ENCODE measurements at places on chromosomes 2 and 18.

DNA sequence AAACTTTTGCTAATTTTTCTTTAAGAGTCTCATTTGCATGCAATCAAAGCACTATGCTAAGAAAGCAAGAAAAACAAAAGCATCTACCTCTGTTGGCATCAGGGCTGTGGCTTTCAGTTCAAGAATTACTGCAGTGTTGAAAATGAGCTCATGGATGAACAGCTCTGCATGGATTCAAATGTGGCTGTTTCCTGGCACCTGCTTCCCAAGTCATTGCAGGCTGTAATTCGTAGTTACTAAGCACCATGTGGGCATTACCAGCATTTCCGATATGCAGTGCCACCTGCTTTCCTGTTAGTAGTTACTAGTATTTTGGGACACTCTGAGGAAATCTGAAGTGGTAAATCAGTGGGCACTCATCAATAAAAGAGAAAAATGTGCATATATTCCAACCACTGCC is 37.8 kb upstream of the FAM110C start:
- no peak for DNase-seq

- DNase-seq = no peak
These were observed 26.2 kb downstream of the FAM210A start for GRCh38 chr18:13700153-13700552.

DNA sequence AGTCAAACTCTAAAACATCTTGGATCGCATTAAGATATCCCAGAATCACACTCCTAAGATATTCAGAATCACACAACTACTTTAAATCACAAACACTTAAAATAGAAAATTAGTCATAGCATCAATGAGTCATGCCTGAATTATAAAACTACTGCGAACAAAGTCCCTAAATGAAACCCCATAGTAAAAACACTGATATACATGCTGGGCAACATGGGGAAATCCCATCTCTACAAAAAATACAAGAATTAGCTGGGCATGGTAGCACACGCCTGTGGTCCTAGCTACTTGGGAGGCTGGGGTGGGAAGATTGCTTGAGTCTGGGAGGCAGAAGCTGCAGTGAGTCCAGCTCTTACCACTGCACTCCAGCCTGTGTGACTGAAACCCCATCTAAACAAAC is 101.7 kb downstream of the COBLL1 start:
- no peak for DNase-seq

- no peak for DNase-seq
These were observed 1589.5 kb upstream of the PIK3C3 start for GRCh38 chr18:40365526-40365925.

DNA sequence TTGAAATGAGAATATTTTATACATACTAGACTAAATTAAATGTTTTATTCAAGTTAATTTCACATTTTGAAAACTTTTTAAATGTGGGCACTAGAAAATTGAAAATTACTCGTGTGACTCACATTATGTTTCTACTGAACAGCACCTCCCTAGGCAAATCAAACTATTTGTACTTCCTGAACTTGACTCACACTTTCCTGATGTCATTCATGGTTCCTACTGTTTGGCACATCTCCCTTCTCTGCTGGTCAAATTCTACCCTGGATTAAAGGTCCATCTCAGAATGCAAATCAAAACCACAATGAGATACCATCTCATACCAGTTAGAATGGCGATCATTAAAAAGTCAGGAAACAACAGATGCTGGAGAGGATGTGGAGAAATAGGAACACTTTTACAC is 16.7 kb downstream of the LHCGR start:
- no peak for DNase-seq

DNA sequence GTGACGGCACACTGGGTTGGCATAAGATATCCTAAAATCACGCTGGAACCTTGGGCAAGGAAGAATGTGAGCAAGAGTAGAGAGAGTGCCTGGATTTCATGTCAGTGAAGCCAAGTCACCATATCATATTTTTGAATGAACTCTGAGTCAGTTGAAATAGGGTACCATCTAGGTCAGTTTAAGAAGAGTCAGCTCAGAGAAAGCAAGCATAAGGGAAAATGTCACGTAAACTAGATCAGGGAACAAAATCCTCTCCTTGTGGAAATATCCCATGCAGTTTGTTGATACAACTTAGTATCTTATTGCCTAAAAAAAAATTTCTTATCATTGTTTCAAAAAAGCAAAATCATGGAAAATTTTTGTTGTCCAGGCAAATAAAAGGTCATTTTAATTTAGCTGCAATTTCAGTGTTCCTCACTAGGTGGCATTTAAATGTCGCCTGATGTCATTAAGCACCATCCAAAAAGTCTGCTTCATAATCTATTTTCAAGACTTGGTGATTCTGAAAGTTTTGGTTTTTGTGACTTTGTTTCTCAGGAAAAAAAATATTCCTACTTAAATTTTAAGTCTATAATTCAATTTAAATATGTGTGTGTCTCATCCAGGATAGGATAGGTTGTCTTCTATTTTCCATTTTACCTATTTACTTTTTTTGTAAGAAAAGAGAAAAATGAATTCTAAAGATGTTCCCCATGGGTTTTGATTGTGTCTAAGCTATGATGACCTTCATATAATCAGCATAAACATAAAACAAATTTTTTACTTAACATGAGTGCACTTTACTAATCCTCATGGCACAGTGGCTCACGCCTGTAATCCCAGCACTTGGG is 19.6 kb downstream of the RSAD2 start:
- peak; percentile 58 for DNase-seq

- no peak for DNase-seq
These were observed 700.9 kb downstream of the ERBB4 start for GRCh38 chr2:211837706-211838105.

DNA sequence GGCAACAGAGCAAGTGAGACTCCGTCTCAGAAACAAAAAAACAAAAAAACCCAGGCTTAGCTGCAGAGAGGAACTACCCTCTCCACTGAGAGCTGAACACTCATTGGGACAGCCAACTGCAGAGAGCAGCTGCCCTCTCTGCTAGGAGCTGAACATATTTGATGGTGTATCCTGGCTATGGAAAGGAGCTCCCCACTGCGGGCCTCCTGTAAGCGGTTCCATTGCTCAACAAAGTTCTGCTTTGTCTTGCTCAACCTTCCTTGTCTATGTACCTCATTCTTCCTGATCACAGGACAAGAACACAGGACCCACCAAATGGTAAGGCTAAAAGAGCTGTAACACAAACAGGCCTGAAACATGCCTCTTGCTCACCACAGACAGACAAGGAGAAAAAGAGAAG is 246.3 kb upstream of the LRRTM4 start:
- no peak for DNase-seq

DNA sequence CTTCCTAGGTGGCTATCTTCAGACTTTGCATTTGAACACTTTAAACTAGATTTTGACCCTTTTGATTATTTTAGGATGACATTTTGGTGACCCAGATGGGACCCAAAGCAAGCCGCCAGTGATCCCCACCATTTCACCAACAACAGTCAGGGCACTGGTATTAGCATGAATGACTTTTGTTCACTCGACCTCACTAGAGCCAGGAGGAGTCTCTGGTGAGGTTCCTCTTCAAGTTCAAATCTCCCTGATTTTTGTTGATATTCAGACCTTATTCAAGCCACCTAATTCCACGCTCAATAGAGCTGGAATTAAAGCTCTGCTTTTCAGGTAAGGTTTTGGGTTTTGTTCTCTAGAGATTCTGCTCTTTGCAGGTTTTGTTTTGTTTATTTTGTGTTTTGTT is 202.3 kb downstream of the MREG start:
- DNase-seq = no peak

- DNase-seq = no peak
These were observed 43.5 kb downstream of the BMP10 start for GRCh38 chr2:68827666-68828065.

DNA sequence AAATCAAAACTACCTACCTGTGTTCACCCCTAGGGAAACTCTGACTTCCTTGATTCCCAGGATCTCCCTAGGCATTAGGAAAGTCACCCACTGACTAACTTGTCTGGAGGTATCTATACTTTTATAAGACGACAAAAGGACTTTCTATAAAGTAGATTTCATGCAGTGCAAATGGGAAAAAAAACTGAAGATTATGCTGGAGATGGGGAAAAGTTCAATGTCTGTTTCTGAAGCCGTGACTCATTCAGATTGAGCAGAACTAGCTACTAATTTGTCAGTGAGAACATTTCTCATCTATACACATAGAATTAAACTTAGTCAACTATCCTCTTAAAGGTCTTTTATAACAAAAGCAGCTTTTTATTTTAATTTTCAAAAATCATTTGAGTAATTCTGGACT is 6.0 kb downstream of the SEPTIN10 start:
- no peak for DNase-seq

- peak; percentile 97 for DNase-seq
These were observed at the start of gene STRN for GRCh38 chr2:36966370-36967235. Gene STRN (minus strand): TSS chr2:36966536. CDS start chr2:36966463, 73 bp downstream.

DNA sequence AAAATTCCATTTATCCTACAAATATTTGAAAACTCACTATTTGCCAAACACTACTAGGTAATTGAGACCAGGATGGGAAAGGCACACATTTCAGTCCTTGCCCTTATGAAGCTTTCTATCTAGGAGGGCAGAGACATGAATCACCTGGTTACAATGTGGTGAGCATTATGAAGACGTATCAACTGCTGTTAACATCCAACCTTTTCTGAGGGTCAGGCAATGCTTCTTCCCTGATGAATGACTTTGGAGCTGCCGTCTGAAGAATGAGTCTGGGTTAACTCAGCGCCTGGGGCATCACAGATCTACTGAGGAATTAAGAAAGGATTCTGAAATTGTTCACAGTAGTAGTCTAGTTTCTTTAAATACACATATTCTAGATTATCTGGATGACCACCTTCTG is 62.1 kb upstream of the NOSTRIN start:
- DNase-seq = no peak

DNA sequence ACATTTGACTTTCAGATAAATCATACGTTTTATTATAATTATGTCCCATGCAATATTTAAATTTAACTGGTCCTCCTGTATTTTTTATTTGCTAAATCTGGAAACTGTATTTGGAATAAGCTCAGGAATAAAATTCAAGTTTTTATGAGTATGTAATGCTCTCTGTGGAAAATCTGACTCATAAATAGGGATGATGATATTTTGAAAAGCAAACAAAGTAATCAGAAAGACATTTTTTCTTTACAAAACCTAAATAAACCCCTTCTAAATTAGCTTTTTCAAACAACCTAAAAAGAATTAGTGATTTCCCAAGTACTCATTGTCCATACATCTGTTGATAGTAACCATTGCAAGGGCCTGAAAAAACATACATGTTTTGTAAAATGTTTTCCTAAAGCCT is 41.1 kb downstream of the ASB1 start:
- no peak for DNase-seq

DNA sequence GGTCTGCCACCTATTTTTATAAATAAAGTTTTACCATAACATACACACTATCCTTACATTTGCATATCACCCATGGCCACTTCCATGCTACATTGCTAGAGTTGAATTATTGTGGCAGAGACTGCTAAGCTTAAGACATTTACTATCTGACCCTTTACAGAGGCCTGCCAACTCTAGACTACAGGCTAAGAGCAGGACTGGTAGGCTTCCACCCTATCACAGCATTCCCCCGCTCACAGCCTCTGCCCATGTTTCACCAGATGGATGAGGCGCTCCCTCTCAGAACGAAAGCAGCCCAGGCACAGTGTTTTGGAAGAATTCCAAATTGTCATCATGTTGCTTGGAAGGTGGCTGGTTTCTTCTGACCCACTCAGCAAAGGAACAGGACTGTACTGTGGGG is 91.7 kb upstream of the SLC35G4 start:
- DNase-seq = no peak

DNA sequence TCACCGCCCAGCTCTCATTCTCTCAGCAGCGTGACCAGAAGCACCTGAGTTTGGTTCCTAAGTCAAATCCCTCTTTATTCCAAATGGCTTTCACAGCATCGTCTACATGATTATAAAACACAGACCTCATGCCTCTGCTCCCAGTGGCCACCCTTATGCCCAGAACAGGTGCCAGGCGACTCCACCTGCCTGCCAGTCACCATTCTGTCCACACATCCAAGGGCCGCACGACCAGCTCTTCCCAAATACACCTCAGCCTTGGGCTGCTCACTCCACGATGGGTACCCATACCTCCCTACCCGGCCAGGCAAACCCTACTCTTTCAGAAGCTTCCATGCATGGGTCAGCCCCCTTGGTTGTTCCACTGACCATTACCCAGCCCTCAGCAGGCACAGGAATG is 851.6 kb upstream of the SALL3 start:
- DNase-seq = no peak

- peak; percentile 63 for DNase-seq
These were observed 186.1 kb upstream of the STON1 start for GRCh38 chr2:48343571-48344440.

GRCh38 chr18:34280653-34281052 is 55.9 kb upstream of the NOL4 start:
- DNase-seq = no peak

DNA sequence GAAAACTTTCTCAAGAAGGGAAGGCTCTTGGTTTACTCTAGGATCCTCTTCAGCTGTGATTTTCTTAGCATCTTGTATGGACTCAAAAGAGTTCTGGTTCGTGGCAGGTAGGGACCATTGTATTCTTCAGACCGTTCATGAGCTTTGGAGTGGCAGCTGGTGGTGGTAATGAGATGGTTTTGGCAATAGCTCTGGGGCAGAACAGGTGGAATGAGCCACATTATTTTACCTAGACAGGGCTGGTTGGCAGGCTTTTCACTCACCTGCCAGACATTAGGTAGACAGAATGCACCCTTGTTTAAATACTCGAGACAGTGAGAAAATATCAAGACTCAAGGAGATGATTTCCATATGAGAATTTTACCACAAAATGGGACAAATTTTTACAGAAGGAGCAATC is 26.2 kb upstream of the MGAT5 start:
- DNase-seq = no peak

GRCh38 chr2:62559582-62559981 is 53.6 kb upstream of the TMEM17 start:
- no peak for DNase-seq

- DNase-seq = no peak
These were observed 221.2 kb downstream of the IRS1 start for GRCh38 chr2:226578373-226578772.

- no peak for DNase-seq
These were observed 1143.9 kb upstream of the NXPH2 start for GRCh38 chr2:139924070-139924469.

GRCh38 chr2:48448274-48449061 is 81.5 kb upstream of the STON1 start:
- peak; percentile 37 for DNase-seq

- no peak for DNase-seq
These were observed 244.1 kb upstream of the NRP2 start for GRCh38 chr2:205438241-205438640.

GRCh38 chr18:75551071-75551470 is 123.6 kb upstream of the SMIM21 start:
- DNase-seq = no peak

GRCh38 chr2:58539973-58540372 is 298.8 kb upstream of the FANCL start:
- no peak for DNase-seq

- no peak for DNase-seq
These were observed 42.4 kb downstream of the KLHL29 start for GRCh38 chr2:23427350-23427749.
